CD4-positive, alpha-beta T cell treated with Interleukin-10 for 1 hour (primary cell): ENCODE measurements at places on chromosomes 7 and 10.

DNA sequence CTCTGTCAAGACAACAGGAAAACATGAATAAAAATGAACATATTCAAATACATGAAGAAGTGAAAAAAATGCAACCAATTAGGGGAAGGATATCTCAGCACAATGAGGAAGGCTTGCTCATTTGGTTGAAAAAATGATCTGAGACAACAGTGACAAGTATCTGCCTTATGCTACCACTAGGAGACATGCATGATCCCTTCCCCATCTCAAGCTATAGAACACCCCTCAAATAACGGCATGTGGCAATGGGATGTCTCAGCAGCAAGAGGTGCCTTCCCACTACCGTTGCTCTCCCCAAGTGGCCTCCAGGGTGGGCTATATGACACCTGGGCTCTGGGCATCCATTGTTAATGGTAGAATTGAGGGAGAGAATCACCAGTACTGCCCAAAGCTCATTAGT lies 98.1 kb upstream of the RSU1 start:
- DNase-seq, result peak; percentile 2

GRCh38 chr7:77697535-77697831 lies 1.2 kb downstream of the RSBN1L start:
- DNase-seq, result no peak

DNA sequence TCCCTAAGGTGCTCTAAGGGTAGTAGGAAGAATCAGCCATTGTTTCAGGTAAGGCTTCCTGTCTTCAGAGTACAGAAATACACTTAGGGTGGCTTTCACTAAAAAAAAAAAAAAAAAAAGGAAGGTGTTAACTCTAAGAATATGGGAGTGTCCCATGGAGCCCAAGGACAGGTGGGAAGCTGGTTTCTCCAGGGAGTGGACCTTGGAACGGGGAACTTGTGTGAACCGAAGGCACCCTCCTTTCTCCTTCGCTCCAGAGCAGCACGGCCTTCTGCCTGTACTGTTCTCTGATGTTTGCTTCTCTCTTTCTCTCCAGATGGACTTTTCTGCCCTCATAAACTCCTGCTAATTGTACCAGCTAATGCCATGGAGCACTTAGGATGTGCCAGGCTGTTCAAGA lies 6.2 kb downstream of the OPALIN start:
- no peak for DNase-seq

GRCh38 chr7:130127821-130128317 lies 57.5 kb downstream of the KLHDC10 start:
- DNase-seq, result no peak

DNA sequence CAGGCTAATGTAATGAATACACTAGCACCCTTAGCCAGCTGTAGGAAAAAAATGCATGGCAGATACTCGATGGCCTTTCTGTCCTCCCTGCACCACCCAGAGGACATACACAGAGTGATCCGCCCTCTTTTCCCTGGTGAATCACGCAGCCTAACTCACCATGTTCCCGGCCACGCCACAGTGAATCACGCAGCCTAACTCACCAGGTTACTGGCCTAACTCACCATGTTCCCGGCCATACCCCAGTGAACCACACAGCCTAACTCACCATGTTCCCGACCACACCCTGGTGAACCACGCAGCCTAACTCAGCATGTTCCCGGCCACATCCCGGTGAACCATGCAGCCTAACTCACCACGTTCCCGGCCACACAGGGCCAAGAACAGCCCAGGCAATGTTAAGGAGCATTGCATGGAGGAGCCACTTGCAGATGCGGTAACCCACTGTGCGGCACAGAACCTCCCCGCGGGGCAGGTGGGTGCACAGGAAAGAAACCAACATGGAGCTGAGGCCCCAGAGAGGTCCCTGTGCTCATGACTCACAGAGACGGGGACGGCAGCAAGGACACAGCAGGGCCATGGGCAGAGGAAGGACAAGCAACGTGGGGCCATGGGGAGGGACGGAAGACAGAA lies 508.5 kb downstream of the DNAJB6 start:
- DNase-seq, result no peak

GRCh38 chr7:159092701-159093121 lies 52.0 kb downstream of the VIPR2 start:
- no peak for DNase-seq

GRCh38 chr7:29300026-29300480 lies 105.5 kb downstream of the CHN2 start:
- DNase-seq, result no peak

GRCh38 chr10:101354328-101355071 lies 535 bp downstream of the BTRC start:
- peak; percentile 44 for DNase-seq

- no peak for DNase-seq
Observed at GRCh38 chr10:123145542-123146012, 2.4 kb upstream of the HMX2 start.

DNA sequence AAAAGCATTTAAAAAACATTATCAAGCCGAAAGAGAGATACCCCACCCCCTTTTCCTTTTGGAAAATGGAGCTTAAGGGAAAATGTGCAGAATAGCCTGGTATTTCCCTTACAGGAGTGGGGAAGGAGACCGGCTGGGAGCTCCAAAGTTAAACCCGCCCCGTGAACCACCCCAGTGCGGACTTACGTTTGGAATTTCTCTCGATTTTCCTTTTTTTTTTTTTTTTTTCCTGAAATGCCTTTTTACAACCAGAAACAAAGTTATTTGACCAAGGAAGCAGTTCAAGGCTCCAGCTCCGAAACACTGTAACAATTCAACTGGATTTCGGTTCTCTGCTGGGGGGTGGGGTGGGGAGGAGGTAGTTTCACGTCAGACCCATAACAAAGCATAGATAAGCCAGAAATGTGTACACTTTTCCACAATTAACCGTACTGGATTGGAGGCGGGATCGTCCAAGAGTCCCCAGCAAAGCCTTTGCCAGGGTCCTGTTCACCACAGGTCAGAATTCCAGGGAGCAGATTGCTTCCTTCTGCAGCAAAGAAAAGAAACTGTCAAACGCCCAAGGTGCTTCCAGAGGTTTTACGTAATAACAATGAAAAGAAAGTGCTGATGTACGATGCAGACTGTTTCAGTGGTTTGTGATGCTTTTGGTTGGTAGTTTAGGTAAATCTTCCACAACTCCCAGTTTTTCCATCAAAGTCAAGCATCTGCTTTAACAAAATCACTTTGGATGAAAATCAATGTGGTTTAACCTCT lies 6.7 kb downstream of the SKIDA1 start:
- no peak for DNase-seq

- DNase-seq, result no peak
Observed at GRCh38 chr10:11042357-11042756, 24.7 kb downstream of the CELF2 start.

- DNase-seq, result no peak
Observed at GRCh38 chr7:131607291-131608115, 51.1 kb upstream of the PODXL start.

DNA sequence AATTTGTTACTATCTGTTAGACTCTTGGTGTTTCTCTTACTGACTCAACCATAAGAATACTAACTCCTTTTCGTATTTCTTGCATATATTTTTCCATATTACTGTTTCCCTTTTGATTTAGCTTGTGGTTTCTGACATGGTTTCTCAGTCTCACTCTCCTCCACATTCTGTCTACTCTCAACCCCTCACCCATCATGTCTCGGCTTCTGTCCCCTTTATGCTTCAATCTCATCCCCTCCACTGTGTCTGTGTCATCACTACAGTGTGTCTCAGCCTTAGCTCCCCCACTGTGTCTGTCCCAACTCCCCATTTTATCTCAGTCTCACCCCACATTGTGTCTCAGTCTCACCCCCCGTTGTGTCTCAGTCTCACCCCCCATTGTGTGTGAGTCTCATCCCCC lies 126.9 kb downstream of the VIPR2 start:
- DNase-seq, result no peak

DNA sequence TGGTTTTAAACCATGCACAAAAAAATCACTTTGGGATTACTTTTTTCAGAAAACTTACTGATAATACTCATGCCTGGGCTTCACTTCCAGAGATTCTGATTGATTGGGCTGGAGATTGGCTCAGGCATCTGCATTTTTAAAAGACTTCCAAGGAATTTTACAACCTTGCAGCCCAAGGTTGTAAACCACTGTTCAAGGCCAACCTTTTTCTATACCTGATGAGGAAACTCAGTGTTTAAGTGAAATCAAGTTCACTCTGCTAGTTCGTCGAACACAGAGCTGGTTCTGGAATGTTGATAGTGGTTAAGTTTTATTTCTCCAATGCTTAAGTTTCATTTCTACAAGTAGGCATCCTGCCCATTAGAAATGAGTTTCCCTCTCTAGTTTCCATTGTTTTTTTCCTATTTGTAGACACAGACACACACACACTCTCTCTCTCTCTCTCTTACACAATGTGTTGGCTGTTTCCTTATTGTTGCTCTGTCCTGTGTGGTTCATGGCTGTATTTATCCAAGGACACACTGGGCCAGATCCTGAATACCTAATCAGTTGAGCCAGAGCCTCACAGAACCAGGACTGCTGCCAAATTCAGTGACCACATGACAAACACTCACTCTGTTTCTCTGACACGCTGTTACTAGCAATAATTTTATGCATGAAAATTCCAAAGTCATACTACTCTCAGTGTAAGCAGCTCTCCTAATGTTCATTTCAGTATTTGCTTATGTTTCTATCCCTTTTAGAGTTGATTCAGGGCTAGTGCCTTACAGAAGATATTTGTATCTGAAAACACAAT lies 3.7 kb upstream of the IFIT1B start:
- no peak for DNase-seq

DNA sequence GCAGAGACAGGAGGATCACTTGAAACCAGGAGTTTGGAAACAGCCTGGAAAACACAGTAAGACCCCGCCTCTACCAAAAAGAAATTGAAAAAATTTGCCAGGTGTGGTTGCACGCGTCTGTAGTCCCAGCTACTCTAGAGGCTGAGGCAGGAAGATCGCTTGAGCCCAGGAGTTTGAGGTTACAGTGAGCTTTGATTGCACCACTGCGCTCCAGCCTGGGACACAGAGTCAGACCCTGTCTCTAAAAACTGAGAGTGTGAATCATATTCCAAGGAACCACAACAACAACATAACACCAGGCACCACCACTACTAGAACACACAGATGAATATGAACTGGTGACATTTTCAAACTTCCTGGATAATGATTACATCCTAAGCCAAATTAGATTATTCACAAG lies 324.2 kb downstream of the CALN1 start:
- DNase-seq, result no peak

GRCh38 chr10:113485736-113486135 lies 67.1 kb upstream of the HABP2 start:
- no peak for DNase-seq

GRCh38 chr7:90094030-90094429 lies 60.2 kb upstream of the STEAP1 start:
- DNase-seq, result no peak

DNA sequence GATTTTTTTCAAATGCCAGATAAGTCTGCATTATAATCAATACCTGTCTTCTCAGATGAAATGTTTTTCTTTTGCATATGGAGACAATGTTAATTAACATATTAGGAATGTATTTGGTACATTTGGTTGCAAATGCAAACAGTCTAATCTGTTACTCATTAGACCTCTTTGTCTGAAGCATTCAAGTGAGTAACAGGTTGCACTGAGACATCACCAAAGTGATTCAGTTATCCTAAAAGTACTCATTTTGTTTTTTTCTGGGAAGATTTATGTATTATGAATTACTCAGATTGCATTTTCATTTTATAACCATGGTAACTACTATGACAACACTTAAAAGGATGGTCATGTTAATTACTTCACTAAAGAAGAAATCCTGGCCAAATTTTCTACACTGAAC lies 513.6 kb downstream of the HTR7 start:
- no peak for DNase-seq

DNA sequence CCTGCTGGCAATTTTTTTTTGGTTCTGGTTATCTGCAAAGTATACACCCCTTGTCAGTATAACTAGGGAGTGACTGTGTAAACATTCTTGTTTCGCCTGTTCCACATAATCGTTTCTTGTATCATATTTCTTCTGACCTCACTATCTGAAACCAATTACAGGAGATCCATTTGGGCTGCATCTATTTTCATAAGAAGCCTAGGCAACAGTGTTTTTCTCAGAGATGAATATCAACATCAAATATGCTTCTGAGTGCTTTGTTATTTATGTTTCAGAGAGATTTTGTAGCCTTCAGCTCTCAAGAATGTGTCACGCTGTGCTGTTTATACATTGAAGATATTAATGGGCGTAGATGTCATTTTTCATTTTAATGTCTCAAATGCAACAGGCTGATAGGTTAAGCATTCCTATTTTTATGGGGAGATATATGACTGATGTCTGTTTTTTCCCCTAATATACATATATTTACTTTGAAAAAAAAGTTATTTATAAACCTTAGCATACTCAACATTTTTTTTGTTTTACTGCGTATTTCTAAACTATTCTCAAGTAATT lies 115.5 kb downstream of the FOXP2 start:
- no peak for DNase-seq

- DNase-seq, result no peak
Observed at GRCh38 chr10:61974601-61975390, 73.3 kb downstream of the ARID5B start.
